ENCODE measurements at places on chromosomes 12 and 14.

- DNase-seq = no peak
These were observed 154.4 kb upstream of the PDE3A start for GRCh38 chr12:20213723-20214625.

GRCh38 chr12:1189163-1189562 lies 198.1 kb downstream of the ERC1 start:
- peak; percentile 47 for DNase-seq

DNA sequence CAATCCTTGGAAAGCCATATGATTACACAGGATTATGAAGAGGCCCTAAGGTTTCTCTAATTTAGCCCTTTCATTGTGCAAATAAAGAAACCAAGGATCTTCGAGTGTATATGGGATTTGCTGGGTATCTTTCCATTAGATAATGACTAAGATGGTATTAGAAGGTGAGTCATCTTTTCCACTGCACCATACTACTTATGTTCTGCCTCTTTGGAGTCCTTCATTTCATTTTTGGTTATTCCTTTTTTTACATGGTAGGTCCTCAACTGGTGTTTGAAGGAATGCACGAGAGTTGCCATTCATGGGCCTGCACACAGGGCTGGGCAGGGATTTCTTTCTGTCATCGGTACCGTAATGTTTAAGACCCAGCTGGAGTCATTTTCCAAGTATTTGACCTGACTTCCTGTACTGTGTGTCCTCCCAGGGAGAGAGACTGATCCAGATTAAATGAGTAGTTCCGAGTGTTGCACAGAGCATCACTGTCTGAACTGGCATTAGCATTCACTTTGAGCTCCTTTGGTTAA lies 85.7 kb downstream of the BORCS5 start:
- no peak for DNase-seq

DNA sequence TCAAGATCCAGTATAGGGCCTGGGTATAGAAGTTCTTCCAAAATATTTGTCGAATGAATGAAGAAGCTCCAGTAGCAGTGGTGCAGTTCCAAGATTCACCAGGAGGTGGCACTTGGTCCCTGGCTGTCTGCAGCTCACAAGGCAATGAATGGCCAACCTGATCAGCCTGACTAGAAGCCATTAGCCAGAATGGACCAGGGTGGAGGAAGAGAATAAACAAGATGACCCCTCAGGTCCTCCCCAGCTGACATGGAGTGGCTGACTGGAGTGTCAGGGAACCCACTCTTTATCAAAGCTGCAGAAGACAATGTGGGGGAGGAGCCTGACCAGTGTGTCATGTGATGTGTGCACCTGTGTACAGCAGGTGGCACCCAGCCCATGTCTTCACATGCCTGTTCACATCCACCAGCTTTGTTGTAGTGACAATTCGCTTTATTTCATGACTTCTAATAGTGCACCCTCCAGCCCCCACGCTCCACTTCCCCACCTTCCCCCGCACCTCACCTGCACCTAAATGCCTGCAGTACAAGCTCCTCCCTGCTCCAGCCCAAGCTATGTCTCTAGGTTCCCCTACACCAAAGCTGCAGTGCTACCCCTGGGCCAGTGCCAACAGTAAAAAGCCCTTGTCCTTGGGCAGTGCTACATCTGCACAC lies 3.0 kb downstream of the LTBP2 start:
- peak; percentile 83 for DNase-seq

- no peak for DNase-seq
These were observed 100.0 kb downstream of the PRIMA1 start for GRCh38 chr14:93688239-93688666.

- no peak for DNase-seq
These were observed 168.5 kb downstream of the FOXN3 start for GRCh38 chr14:89248411-89249064.

GRCh38 chr14:99971941-99972747 lies 93.1 kb upstream of the EVL start:
- no peak for DNase-seq
